ENCODE measurements at places on chromosomes 3 and 15.
A peak's percentile ranks its signal among the peaks of the same experiment; 100 is the strongest.

DNA sequence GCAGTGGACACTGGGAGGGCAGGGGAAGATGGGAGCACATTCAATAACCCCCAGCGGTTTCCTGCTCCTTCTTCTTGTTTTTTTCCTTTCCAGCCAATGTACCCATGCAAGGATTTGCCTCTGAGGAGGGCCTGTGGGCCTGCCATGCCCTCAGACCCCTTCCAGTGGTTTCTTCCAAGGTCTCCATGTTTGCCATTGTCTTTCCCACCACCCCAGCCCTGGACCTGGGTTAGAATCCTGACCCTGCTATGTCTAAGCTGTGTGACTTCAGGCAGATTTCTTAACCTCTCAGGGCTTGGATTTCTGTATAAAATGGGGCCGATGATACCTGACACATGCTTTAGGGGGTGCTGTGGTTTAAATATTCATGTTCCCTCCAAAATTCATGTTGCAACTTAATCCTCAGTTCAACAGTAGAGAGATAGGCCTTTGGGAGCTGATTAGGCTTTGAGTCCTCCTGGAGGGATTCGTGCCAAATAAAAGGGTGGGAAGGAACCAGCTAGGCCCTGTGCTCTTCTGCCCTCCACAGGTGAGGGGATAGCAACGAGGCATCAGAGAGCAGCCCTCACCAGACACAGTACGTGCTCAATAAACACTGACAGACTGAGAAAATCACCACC lies 46.3 kb upstream of the FLNB start:
- no peak overlapping the region for H3K27ac ChIP-seq
- H3K4me3 ChIP-seq = no peak overlapping the region
- no peak for DNase-seq
- H3K27me3 ChIP-seq = peaks cover 2% of the 10 kb centered on the region
- H3K36me3 ChIP-seq = no peaks in the 10 kb centered on the region
- peaks cover 15% of the 10 kb centered on the region for H3K4me1 ChIP-seq

DNA sequence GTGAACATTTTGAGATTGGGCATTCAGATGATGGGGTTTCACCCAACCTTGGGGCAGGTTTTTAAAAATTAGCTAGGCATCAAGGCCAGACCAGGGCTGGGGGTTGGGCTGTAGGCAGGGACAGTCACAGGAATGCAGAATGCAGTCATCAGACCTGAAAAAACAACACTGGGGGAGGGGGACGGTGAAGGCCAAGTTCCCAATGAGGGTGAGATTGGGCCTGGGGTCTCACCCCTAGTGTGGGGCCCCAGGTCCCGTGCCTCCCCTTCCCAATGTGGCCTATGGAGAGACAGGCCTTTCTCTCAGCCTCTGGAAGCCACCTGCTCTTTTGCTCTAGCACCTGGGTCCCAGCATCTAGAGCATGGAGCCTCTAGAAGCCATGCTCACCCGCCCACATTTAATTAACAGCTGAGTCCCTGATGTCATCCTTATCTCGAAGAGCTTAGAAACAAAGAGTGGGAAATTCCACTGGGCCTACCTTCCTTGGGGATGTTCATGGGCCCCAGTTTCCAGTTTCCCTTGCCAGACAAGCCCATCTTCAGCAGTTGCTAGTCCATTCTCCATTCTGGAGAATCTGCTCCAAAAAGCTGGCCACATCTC lies 6.1 kb downstream of the RHO start:
- no peaks in the 10 kb centered on the region for H3K36me3 ChIP-seq
- DNase-seq = no peak
- H3K27ac ChIP-seq = no peak overlapping the region
- no peak overlapping the region for H3K4me3 ChIP-seq

DNA sequence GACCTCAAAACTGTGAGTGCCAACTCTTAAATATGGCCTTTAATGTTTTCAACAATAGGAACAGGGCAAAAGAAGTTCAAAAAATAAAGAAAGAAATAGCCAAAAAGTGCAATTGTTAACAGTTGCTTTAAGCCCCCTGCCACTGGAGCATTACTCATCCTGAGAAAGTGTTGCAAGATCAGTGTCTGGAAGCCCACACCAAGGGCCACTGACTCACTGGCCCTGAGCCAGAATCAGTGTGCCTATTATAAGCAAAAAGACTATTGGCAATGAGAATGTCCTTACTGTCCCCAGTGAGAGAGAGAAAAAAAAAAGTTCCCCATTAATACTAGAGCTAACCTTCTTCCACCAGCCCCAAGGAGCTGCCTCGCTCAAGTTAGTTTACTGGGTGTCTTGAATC lies 480.1 kb upstream of the ZNF385D start:
- no peaks in the 10 kb centered on the region for H3K27me3 ChIP-seq
- no peaks in the 10 kb centered on the region for H3K4me1 ChIP-seq
- no peak overlapping the region for H3K4me3 ChIP-seq

GRCh38 chr3:69108811-69109210 lies 13.6 kb downstream of the LMOD3 start:
- no peak overlapping the region for H3K4me3 ChIP-seq
- H3K27me3 ChIP-seq = no peaks in the 10 kb centered on the region
- peaks cover 24% of the 10 kb centered on the region for H3K36me3 ChIP-seq
- DNase-seq = no peak
- peaks cover 13% of the 10 kb centered on the region for H3K4me1 ChIP-seq
- H3K27ac ChIP-seq = no peak overlapping the region

DNA sequence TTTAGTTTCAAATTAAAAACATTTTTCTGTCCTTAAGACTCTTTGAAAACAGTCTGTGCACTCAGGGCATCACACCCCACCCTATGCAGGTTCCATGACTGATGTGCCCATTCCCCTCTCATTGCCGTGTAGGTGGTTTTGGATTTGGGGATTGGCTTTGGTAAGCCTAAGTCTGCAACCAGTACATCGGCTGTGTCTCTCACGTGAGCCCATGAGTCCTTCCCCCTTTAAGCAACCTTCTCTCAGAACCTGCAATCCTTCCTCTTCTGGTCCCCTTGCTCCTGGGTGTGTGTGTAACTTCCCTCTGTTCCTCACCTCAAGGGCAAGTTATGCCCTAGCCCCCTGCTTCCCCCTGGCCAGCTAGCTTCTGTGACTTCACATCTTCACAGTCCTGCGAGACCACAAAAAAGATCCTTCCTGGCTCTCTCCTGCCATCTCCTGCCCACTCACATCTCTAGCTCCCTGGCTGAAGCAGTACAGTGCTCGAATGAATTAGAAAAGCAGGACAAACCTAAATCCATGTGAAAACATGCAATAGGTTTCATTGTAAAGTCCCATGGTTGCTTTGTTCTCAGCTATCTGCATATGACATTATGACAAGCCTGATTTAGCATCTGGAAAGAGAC lies 126.7 kb downstream of the UACA start:
- peaks cover 38% of the 10 kb centered on the region for H3K27me3 ChIP-seq
- H3K4me1 ChIP-seq = peaks cover 16% of the 10 kb centered on the region
- H3K4me3 ChIP-seq = no peak overlapping the region
- H3K36me3 ChIP-seq = no peaks in the 10 kb centered on the region

DNA sequence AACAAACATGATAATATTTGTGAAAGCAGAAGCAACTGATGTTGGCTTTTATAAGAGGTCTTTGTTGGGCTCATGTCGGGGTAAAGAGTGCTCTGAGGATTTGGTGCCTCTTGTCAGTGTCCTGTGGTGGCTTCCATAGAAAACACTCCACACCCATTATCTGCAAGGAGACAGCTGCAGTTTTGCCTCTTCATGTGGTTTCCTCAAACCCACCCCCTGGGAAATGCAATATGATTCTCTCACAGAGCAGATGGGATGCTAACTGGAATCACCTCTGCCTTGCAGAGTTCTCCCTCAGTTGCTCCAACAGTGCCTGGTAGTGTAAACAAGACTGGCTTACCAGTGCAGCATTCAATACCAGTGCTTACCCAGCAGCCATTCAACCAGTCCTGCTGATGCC lies 771.4 kb upstream of the CFAP20DC start:
- no peak overlapping the region for H3K4me3 ChIP-seq
- peaks cover 7% of the 10 kb centered on the region for H3K27me3 ChIP-seq
- H3K4me1 ChIP-seq = no peaks in the 10 kb centered on the region
- no peak for DNase-seq

- H3K27me3 ChIP-seq = no peaks in the 10 kb centered on the region
- no peaks in the 10 kb centered on the region for H3K4me1 ChIP-seq
- no peak overlapping the region for H3K27ac ChIP-seq
- H3K4me3 ChIP-seq = no peak overlapping the region
- DNase-seq = no peak
Measured at GRCh38 chr3:195063581-195064193, 207.3 kb downstream of the XXYLT1 start.

- H3K27ac ChIP-seq = no peak overlapping the region
- no peak for DNase-seq
- no peak overlapping the region for H3K4me3 ChIP-seq
- H3K27me3 ChIP-seq = no peaks in the 10 kb centered on the region
- no peaks in the 10 kb centered on the region for H3K4me1 ChIP-seq
- no peaks in the 10 kb centered on the region for H3K36me3 ChIP-seq
Measured at GRCh38 chr3:140536926-140537726, 140.7 kb upstream of the TRIM42 start.

DNA sequence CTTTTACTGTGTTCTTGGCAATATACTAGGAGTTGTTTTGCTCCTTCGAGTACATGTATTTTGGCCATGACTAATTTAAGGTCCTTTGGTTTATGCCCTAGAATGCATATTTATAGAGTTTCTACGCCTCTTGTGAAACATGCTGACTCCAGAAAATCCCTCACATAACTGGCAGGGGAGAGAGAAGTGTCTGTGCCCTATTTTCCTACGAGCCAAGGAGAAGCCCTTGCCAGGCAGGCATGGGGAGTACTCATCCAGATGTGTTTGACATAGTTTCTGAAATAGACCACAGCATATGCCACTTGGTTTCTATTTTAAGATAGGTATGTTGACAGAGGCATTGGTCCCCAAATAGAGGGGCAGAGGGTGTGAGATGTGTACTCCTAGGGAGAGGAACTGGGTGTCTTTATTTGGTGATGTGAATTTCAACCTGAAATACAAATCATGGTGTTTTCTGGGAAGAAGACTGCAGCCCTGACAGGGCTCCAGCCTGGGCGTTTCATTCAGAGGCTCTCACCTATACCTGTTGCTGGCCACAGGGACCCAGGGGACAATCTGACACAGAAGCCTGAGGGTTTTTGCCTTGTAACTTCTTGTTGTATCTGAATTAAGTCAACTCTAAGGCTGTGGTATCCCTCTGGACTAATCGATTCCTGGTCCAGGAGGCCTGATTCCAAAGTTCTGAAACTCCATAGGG lies 267.8 kb upstream of the C2CD4B start:
- H3K36me3 ChIP-seq = no peaks in the 10 kb centered on the region
- no peaks in the 10 kb centered on the region for H3K27me3 ChIP-seq
- no peak overlapping the region for H3K27ac ChIP-seq
- no peak for DNase-seq
- no peak overlapping the region for H3K4me3 ChIP-seq

DNA sequence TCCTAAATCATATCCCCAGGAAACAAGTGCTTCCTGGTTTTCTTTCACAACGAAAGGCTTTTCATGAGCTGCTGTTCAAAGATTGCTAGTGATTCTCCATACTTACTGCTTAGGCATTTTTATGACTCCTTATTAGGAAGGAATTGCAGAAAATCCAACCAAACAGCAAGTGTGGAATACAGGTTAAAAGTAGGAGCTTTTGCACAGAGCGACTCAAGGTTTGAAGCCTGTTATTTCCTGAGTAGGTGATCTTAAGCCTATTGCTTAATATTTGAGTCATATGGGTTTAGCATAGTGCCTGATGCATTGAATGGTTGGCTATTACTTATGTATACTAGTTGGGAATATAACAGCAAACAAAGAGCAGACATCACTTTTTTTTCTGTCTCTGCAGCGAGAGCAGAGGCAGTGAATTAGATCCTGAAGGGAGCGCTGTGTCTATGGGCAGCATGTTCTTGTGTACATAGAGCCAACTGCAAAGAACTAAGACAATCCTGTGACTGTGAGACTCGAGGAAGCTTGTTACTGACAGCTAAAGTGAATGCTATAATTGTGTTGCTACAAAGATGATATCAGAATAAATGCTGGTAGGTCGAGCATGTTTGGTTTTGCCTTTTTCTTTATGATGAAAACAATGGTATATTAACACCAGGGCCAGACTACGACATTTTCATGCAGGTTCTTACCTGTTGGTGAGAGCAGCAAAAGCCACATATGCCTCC lies 6.3 kb downstream of the TM4SF1 start:
- H3K27me3 ChIP-seq = peaks cover 10% of the 10 kb centered on the region
- DNase-seq = no peak
- H3K27ac ChIP-seq = no peak overlapping the region
- no peaks in the 10 kb centered on the region for H3K4me1 ChIP-seq

- no peak overlapping the region for H3K4me3 ChIP-seq
- H3K36me3 ChIP-seq = peaks cover 1% of the 10 kb centered on the region
- H3K27ac ChIP-seq = peak overlapping the region; percentile 94
- DNase-seq = no peak
Measured at GRCh38 chr3:151169262-151169947, 33.6 kb downstream of the GPR171 start.

GRCh38 chr15:71355268-71355667 lies 240.0 kb downstream of the THSD4 start:
- H3K4me3 ChIP-seq = no peak overlapping the region
- peaks cover 4% of the 10 kb centered on the region for H3K27me3 ChIP-seq
- DNase-seq = no peak
- no peaks in the 10 kb centered on the region for H3K4me1 ChIP-seq
- no peaks in the 10 kb centered on the region for H3K36me3 ChIP-seq

DNA sequence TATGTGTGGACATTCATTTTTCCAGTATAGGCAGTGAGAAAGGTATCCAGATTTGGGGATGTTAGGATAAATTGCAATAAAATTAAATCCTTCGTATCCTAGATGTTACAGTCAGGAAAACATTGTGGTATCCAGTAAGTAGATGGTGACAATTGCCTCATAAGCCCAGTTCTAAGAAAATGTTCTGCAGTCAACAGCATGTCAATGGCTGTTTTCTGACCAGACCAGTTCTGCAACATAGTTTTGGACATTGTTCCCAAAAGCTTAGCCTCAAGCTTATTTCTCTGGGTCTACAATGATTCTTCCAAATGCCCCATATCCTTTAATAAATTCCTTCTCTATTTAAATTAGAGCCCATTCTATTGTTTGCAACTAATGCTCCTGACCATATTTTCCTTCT lies 480.7 kb downstream of the FHIT start:
- H3K27me3 ChIP-seq = no peaks in the 10 kb centered on the region
- H3K4me3 ChIP-seq = no peak overlapping the region
- H3K4me1 ChIP-seq = no peaks in the 10 kb centered on the region
- H3K27ac ChIP-seq = no peak overlapping the region

GRCh38 chr3:38623539-38623938 lies 25.9 kb downstream of the SCN5A start:
- H3K4me3 ChIP-seq = no peak overlapping the region
- H3K27me3 ChIP-seq = peaks cover 1% of the 10 kb centered on the region
- H3K36me3 ChIP-seq = no peaks in the 10 kb centered on the region

- H3K4me1 ChIP-seq = peaks cover 3% of the 10 kb centered on the region
- H3K27me3 ChIP-seq = no peaks in the 10 kb centered on the region
- DNase-seq = no peak
- no peak overlapping the region for H3K27ac ChIP-seq
- no peaks in the 10 kb centered on the region for H3K36me3 ChIP-seq
Measured at GRCh38 chr15:28896951-28897350, 11.2 kb downstream of the APBA2 start.

- H3K4me1 ChIP-seq = peaks cover 28% of the 10 kb centered on the region
- no peak overlapping the region for H3K4me3 ChIP-seq
- no peak overlapping the region for H3K27ac ChIP-seq
- no peaks in the 10 kb centered on the region for H3K36me3 ChIP-seq
- no peak for DNase-seq
Measured at GRCh38 chr3:69324362-69325025, 61.4 kb downstream of the FRMD4B start.

- H3K4me3 ChIP-seq = peak overlapping the region; percentile 75
- DNase-seq = peak; percentile 93
- peaks cover 24% of the 10 kb centered on the region for H3K27me3 ChIP-seq
- H3K36me3 ChIP-seq = peaks cover 14% of the 10 kb centered on the region
- H3K27ac ChIP-seq = peak overlapping the region; percentile 90
- peaks cover 41% of the 10 kb centered on the region for H3K4me1 ChIP-seq
Measured at GRCh38 chr3:169813757-169814517, 1.2 kb upstream of the LRRC34 start.

Measured in activated CD8-positive, alpha-beta memory T cell treated with anti-CD3 and anti-CD28 coated beads, Interleukin-2, amount 10 ng/mL, durations not matched to agents 7 days and 5 days (primary cell).